ENCODE measurements at places on chromosomes 5 and 9.

DNA sequence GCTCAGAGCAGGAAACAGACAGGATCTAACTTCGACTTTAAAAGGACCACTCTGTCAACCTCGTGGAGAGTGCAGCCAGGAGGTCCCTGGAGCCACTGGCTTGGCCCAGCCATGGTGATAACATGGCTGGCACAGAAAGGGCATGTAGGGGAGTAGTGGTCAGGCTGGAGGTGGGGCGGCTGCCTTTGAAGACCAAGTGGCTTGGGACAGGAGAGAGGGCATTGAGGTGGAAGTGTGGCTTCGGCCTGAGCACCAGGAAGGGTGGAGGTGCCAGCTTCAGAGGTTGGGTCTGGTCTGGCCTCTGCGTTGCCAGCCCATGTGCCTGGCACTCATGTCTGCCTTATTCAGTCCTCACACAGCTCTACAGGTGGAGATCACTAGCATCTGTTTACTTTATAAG lies 270.0 kb downstream of the NSG2 start:
- no peak for DNase-seq

GRCh38 chr5:71836559-71837112 lies 117.6 kb downstream of the CARTPT start:
- no peak for DNase-seq

DNA sequence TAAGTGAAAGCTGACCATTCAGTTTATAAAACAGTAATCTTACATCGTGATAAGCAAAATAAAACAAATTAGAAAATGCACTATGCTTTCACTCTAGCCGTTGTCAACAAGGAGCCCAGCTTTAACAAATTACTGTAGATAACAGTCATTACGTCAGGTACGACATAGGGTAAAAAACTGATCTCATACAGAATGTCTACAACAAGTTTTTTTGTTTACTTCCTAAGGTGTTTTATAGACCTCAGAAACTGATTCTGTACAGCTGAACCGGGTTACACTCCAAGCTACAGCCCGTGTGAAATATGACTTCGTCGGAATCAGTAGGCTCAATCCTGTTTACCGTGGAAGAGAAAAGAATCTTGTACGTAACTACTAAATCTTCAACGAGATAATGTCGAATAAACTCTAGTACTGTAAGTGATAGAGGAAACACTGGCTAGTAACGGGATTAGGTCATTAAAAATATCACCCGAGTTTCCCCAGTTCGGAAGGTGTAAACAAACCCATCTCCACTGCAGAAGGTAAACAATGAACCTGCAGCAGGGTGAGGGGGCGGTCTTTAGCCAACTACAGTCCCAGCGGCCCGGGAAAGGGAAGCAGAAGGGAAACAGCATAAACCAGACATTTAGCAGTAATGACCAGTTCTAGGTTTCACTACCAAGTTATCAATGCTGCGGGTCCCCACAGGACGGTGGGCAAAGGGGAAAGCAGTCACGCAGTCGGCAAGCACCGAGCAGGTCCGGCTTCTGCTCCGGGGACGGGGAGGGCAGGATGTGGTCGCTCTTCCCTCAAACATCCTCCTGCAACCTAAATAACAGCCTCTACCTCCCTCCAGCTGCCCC lies 1.1 kb downstream of the RICTOR start:
- DNase-seq = peak; percentile 19

GRCh38 chr5:130601-131131 lies 38.7 kb downstream of the PLEKHG4B start:
- DNase-seq = no peak

Measured in stimulated activated CD8-positive, alpha-beta memory T cell treated with anti-CD3 and anti-CD28 coated beads, Interleukin-7, amount 100 ng/mL, for 24 hours (primary cell).